ENCODE measurements at places on chromosomes 11 and 22.
A peak's percentile ranks its signal among the peaks of the same experiment; 100 is the strongest.

DNA sequence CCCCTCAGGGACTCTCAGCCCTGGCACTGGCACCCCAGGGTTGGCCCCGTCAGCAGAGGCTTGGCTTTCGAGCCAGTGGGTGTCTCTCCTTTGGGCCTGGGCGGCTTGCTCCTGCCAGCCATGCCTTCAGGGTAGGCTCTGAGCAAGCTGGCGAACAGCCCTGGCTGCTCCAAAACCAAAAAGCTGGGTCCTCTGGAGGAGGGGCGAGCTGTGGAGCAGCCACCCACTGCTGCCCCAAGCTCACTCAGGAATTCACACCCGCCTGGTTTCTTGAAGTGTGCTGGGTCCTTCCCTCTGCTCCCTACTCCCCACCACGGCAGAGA lies 6.2 kb downstream of the YDJC start:
- DNase-seq: no peak

DNA sequence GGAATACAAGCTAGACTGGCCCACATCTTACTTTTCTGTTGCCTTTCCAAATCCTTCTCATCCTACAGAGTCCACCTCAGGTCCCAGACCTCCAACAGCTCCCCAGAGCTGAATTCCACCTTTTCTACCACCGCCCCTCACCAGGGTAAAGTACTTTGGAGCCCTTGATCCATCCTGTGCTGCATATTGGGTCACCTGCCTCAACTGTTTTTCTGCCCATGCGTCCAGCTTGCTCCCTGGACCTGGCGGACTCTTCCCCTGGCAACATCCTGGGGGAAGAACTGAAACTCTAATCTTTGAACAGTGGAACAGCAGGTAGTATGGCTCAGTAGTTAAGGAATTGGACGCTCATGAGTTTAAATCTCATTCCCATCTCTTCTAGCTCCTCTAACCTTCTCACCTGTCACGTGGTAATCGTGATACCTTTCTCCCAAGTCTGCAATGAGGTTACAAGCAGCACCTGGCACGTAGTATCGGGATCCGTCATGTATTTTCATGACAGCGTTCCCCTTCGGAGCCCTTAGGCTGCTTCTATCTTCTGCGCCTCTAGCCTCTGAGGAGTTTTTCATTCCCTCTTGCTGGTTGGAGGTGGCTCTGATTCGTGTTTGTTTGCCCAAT lies 98.1 kb downstream of the CEP164 start:
- DNase-seq: no peak

DNA sequence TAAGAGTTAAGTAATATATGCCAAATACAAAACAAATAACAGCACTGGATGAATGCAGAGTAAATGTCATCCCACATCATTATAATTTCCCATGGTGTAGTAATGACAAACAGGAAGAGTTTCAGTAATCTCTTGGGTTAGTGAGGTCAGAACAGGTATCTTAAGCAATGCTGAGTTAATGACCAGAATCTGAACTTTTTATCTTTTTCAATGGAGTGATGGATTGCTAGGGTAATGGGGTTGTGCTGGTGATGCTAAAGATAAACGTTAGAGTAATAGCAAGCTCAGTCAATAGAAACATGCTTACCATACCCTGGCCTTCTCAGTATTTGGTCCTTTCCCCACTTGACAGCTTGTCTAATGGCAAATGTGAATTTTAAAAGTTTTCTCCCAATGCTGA lies 11.5 kb upstream of the BDNF start:
- no peak for DNase-seq

DNA sequence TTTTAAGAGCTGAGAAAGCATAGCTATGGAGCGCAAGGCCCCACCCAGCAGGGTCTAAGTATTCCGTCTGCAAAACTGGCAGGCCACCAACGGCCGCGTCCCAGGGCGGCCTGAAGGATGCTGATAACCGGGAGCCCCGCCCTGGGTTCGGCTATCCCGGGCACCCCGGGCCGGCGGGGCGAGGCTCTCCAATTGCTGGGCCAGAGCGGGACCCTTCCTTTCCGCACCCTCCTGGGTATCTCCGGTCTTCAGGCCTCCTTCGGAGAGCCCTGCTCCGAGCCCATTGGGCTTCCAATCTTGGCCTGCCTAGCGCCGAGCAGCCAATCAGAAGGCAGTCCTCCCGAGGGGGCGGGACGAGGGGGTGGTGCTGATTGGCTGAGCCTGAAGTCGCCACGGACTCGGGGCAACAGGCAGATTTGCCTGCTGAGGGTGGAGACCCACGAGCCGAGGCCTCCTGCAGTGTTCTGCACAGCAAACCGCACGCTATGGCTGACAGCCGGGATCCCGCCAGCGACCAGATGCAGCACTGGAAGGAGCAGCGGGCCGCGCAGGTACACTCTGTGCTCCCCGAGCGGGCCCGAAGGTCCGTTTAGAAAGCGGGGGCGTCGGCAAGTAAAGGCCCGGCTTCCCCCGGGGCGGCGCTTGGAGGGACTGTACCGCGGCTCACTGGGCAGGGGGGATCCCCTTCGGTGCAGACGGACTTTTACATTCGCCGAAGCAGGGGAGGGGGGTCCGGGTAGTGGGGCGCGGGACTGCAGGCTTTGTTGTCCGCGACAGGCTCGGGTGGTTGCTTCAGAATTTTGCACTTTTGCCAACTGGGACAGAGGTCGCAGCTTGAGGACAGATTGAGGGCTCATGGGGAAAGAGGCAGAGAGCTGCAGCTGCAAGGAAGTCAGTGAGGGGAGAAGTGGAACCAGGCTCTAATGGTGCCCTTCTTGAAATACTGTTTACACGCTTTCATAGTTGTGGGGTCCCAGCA lies at the start of gene CAT:
CAT (plus strand) TSS at position 406 of the 979 bp plus-strand sequence; CDS start at position 486, 80 bp downstream.
- DNase-seq: peak; percentile 96

GRCh38 chr11:132125988-132126871 lies 755.8 kb downstream of the NTM start:
- no peak for DNase-seq

GRCh38 chr22:17772249-17772957 lies 1.9 kb downstream of the BID start:
- no peak for DNase-seq

GRCh38 chr11:68424101-68424632 lies 36.4 kb upstream of the PPP6R3 start:
- no peak for DNase-seq

DNA sequence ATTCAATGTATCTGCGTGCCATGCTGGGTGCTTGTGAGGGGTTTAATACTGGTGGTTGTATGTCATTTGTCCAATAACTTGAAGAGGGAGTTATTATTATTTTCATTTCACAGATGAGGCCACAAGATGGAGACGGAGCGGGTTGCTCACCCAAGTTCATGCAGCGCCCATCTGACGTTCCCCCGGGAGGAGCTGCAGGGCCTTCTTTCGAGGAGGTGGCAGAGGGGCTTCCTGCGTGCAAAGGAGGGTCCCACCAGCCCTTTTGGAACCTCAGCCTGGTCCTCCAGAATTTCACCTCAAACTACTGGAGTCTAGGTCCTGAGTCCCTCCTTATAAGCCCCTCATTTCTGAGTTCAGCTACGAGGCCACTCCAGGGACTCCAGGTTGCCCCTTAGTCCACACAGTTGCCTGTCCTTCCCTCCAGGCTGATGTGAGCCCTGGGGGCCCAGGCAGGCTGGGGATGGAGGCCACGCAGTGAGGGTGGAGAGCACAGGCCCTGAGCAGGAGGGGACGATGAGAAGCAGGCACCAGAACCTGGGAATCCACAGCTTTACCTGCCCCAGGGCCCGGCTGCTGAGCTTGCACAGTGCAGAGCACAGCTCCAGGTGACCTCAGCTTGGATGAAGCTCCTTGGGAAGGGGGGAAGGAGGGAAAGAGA lies 2.9 kb upstream of the VSIG10L2 start:
- no peak for DNase-seq

Data from activated T-cell treated with anti-CD3 and anti-CD28 coated beads, Interleukin-2, amount 50 U/mL, for 4 hours (primary cell).